Retina (tissue), 1 donor: ENCODE measurements at places on chromosomes 7 and 10.

GRCh38 chr10:124251317-124252065 lies 158.1 kb upstream of the CHST15 start:
- DNase-seq = no peak

- no peak for DNase-seq
These were observed 108.7 kb upstream of the INSIG1 start for GRCh38 chr7:155188821-155189581.

- no peak for DNase-seq
These were observed 839 bp downstream of the IKZF5 start for GRCh38 chr10:123007558-123008354.

GRCh38 chr7:147857152-147858140 lies 733.1 kb upstream of the C7orf33 start:
- DNase-seq = no peak

DNA sequence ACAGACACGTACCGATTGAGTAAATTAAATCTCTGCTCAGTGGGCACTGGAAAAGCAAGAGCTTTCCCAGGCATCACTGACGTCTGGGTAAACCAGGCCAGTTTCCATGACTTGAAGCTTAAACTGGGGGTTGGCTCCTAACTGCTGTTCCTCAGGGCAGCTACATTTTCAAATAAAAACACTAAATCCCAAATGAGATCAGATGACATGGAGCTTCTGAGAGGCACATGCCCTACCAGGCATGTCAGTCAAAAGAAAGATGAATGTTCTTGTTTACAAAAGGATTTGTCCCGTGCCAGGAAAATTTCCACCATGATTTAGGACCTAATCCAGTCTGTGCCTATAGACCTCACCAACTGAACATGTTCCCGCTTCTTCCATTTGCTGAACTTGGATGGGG lies 220.2 kb downstream of the KCNMA1 start:
- no peak for DNase-seq

GRCh38 chr7:42025635-42026375 lies 211.2 kb downstream of the GLI3 start:
- no peak for DNase-seq

- DNase-seq = peak; percentile 40
These were observed 33.3 kb upstream of the KDM7A start for GRCh38 chr7:140209866-140210609.
